ENCODE measurements at places on chromosomes 12 and 14.

DNA sequence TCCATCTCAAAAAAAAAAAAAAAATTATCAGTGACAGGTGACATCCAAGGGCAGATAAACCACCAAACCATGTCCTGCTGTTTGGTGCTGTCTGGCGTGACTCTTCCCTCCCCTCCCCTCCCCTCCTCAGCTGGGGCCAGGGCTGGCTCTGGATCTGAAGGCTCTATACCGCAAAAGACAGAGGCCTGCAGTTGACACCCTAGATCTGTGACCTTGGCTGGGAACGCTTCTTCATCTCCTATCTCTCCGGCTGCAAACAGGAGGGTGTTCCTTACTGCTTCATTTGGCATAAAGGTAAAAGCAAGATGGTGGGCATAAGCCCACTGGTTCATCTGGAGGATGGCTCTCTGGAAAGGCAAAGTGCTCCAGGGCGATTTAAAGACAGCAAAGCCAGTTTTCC lies 126.8 kb upstream of the PRMT8 start:
- peak; percentile 30 for DNase-seq

GRCh38 chr14:67056684-67057083 lies 132.6 kb upstream of the GARIN2 start:
- no peak for DNase-seq

- DNase-seq: peak; percentile 51
These were observed 249.2 kb downstream of the AEBP2 start for GRCh38 chr12:19688532-19688931.

DNA sequence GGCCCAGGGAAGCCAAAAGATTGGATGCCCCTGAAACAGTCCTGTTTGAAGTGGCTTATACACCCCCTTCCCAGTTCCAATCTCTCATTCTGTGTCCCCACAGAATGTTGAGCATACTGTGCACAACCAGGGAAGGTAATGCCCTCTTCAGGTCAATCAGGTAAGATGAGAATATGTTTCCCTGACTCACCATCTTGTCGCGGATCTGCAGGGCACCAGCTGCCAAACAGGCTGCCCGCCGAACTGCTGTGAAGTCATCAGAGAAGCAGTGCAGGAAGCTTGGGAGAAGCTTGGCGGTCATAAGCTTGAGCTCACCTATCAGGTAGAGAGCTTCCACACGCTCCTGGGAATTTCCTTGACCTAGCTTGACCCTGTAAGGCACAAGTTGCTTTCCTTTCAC lies 9.6 kb downstream of the RIOX1 start:
- DNase-seq: no peak

- no peak for DNase-seq
These were observed 19.4 kb upstream of the CNTN1 start for GRCh38 chr12:40672741-40673271.

DNA sequence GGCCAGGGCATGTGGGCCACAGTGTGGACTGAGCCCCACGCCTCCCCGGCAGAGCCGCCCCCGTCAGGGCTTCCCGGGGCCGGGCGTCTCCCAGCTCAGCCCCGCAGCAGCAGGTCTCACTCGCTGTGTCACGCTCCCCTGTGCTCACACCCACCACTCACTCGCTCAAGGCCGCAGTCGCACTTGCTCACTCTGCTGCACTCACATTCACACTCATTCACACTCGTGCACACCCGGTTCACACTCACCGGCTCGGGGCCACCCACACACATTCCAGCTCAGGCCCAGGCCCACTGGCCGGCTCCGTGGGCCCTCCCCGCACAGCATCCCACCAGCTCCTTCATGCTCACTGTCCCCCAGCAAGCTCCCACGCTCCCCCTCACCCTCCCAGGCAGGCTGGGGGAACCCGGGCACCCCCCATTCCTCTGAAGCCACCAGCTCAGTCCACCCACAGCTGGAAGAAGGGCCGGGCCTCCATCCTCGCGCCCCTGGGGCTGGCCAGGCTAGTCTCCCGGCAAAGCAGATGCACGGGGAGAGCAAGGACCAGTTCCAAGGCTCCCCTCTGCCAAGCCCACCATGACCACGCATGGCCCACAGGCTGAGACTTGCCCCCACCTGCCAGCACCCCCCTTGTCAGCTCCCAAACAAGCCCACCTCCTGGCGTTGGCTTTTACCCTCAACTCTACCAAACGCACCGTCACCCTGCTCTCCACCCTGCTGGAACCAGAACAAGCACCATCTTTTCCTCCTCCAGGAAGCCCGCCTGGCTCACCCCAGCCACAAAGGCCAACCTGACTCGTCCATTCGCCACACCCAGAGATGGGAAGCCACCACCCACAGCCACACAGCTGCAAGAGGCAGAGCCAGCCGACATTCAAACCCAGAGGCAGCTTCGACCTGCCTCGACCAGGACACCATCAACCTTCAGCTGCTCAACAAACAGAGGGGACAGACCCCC lies 28.0 kb downstream of the NCOR2 start:
- DNase-seq: no peak

DNA sequence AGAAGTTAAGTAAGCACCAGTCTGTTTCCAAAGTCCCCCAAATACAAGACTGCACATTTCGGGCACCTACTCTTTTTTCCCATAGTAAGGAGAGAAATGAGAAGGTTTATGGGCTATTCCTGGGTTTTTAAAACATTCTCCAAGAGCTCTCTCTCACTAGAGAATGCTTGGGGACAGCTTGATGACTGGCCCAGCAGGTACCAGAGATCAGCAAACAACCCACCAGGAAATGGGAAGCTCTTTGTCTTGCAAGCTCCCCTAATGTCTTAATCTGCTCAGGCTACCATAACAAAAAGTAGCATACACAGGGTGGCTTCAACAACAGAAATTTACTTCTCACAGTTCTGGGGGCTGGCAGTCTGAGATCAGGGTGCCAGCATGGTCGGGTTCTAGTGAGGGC lies 41.8 kb upstream of the CRY1 start:
- no peak for DNase-seq

DNA sequence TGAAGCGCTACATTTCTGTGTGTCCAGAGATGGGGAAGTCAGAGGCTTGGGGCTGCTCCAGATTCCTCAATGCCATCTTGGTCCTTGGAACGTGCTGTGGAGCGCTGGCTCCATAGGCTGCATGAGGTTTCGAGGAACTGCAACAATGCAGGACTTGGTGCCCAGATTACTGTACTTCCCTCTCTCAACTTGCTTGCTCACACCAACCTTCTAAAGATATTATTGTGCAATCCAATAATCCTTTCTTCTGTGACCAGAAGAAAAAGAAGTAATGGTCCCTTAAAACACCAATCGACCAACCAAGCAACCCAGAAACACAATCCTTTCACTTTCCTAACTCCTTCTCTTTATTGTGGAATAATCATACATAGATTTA lies 3.7 kb downstream of the PRICKLE1 start:
- DNase-seq: no peak

GRCh38 chr12:114679942-114680341 lies 4.0 kb downstream of the TBX3 start:
- DNase-seq: no peak

DNA sequence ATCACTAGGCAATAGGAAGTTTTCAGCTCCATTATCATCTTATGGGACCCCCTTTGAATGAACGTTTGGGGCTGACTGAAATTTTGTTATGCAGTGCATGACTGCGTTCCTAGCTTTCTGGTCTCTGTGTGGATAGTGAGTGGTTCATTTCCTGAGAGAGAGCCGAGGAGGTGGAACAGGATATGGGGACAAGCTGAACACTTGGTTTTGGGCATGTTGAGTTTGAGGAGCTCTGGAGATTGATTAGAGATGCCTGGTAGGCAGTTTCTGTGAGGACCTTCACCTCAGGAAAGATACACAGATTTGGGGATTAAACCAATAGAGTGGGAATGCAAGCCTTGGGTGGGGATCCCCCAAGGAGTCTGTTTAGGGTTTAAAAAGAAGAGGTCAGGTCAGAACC lies 27.7 kb downstream of the TEAD4 start:
- no peak for DNase-seq

GRCh38 chr12:13941258-13942249 lies 39.8 kb downstream of the GRIN2B start:
- DNase-seq: no peak

DNA sequence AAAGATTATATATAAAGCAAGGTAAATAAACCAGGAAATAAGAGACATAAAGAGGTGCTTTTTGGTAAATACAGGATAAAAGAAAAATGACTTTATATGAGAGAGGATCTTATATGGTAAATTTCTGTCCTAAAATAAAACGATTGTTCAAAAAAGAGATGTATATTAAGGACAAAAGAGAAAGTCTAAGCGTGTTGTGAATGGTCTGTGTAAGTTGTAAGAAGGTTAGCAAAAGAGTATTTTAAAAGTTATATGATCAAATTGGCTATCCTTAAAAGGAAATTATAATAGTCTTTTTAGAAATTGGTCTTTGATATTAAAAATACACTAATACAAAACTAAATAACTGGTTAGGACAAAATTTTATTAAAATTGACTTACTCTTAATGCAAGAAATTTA lies 14.1 kb upstream of the ACSM4 start:
- DNase-seq: no peak

- DNase-seq: no peak
These were observed 13.9 kb downstream of the MYL2 start for GRCh38 chr12:110906516-110906915.

DNA sequence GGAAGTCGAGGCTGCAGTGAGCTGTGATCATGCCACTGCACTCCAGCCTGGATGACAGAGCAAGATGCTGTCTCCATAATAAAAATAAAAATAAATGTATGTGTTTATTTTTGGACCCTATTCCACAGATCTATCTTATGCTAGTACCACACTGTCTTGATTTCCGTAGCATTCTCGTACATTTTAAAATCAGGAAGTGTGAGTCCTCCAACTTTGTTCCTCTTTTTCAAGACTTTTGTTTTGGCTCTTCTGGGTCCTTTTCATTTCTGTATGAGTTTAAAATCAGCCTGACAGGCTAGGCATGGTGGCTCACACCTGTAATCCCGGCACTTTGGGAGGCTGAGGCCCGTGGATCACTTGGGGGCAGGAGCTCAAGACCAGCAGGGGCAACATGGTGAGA lies 25.8 kb downstream of the DAO start:
- no peak for DNase-seq

GRCh38 chr14:63287666-63288483 lies 30.9 kb downstream of the GPHB5 start:
- DNase-seq: no peak

- DNase-seq: no peak
These were observed 12.2 kb downstream of the FAIM2 start for GRCh38 chr12:49891476-49891875.

DNA sequence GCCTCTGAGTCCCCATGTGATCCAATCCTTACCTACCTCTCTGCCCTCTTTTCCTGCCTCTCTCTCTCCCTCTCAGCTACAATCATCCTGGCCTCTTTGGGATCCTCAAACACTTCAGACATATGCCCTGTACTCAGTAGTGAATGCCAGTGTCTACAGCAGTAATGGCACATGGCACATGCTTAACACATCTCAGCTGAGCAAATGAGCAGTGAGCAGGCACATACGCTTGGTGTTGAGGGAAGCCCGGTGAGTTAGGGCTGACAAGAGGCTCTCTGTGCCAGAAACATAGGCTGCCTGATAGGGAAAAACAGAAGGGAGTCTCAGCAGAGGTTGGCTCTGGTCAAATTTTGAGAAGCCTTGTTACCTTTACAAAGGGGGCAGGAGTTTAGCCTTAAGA lies 409.1 kb downstream of the TMEM132D start:
- DNase-seq: peak; percentile 88

DNA sequence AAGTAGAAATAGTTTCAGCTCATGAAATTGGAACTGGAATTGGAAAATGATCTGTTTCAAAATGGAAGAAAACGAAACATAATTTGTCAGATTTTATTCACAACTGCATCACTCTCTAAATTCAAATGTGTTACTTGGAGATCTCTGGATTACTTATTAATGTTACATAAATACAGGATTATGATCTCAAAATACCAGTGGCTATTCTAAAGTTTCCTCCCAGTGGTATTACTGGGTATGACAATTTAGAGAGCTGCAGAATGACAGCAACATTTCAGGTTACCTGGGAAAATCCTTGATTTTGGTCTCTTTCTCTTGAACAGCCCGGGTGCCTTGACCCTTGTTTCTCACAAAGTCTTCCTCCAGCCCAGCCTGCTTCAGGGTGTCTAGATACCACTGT lies 14.2 kb downstream of the FAM161B start:
- no peak for DNase-seq

DNA sequence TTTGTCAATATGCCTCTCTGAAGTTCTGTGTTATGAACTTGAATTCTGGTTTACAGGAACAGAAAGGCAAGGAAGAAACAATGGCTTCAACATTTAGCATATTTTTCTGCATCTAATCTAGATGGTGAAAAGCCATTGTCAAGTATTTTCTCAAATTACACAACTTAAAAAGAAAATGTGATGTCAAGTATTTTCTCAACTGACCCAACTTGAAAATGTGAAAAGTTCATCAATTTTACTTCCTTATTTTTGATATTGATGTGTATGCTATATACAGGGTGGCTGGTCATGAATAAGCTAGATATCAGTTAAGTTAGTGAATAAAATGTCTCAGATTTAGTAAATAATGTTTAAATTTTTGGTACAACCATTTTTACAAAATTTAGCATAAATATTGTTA lies 196.7 kb downstream of the ALX1 start:
- DNase-seq: no peak

- DNase-seq: no peak
These were observed 613.0 kb downstream of the DIO2 start for GRCh38 chr14:79598339-79598738.

GRCh38 chr12:117872546-117873169 lies 96.1 kb downstream of the KSR2 start:
- no peak for DNase-seq

DNA sequence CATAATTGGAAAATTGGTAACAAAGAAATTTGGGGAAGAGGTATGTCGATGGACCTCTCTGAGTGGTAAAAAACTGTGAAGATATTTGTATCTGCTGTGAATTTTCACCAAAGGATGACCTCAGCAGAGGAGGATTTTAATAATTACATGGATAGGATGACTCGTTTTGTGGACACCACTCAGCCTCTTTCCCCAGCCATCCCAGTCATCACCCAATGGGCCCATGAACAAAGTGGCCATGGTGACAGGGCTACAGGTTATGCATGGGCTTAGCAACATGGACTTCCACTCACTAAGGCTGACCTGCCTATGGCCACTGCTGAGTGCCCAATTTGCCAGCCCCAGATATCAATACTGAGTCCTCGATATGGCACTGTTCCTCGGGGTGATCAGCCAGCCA lies 577.5 kb upstream of the FBXO33 start:
- DNase-seq: no peak

DNA sequence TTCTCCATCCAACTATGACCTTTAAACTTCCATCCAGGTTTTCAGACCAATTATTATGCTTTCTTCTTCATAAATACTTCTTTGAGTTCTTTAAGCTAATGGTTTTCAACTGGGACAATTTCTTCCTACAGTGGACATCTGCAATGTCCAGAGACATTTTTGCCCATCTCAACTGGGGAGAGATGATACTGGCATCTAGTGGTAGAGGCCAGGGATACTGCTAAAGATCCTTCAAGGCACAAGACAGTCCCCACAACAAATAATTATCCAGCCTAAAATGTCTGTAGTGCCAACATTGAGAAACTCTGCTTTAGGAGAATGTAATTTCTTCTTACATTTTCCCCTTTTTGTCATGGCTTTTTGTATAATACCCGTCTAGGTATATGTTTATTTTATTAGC lies 10.6 kb downstream of the TRHDE start:
- DNase-seq: no peak

Data from NCI-H2029 (cell line).